LHCN-M2 (cell line): ENCODE measurements at places on chromosomes 2 and 18.

DNA sequence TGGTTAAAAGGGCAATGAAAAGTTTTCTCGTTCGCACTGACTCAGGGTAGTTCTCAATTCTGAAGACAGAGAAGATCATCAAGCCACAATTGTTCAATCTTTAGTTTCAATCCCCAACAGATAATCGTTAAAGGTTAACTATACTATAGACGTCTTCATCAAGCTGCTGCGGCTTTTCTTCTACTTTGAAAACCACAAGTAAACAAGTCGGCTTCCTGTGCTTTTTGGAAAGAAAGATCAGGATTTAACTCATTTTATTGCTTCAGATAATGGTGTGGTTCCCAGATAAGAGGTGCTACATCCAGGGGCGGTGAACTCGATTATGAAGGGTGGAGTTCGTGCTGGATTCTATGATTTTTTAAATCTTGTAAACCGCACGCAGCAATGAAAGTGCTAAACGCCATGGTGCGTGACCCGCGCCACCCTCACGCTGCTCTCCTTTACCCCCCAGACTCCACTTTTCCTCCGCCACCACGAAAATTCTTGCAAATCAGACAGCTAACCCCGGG lies 545 bp upstream of the CDCA7 start:
- no peak for DNase-seq

DNA sequence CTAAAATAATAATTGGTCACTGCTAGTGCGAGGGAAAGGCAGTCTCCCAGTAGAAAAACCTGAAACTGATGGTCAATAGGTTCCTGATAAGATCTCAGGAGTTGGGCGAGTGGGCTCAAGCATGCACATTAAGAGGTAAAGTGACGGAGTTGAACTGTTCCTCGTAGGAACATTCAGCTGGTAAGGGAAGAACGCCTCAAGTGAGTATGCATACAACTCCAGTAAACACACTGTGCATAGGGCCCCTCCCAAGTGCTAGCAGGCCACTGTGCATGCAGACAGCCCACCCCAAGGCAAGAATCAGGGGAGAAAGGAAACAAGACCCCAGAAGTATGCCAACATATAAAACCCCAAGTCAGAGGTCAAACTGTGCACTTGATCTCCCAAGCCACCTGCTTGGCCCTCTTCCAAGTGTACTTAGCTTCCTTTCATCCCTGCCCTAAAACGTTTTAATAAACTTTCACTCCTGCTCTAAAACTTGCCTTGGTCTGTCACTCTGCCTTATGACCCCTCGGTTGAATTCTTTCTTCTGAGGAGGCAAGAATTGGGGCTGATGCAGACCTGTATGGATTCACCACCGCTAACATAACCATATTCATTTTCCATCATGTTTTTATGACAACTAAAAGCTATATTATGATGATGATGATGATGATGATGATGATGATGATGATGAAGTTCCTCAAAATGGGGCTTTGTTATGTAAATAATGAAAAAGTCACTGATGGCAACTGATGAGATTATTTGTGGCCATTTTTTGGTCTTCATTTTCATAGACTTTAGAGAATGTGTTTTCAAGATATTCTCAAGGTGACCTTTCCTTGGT lies 118.0 kb upstream of the RAB27B start:
- DNase-seq, result no peak

- peak; percentile 54 for DNase-seq
Measured at GRCh38 chr2:174844295-174844708, 80.0 kb upstream of the CHRNA1 start.

- no peak for DNase-seq
Measured at GRCh38 chr18:67549946-67550345, 33.4 kb upstream of the DSEL start.
